ENCODE measurements at places on chromosomes 13 and 19.

- peak; percentile 96 for DNase-seq
Observed at GRCh38 chr19:1177322-1178114, 3.5 kb upstream of the SBNO2 start.

- DNase-seq, result no peak
Observed at GRCh38 chr13:76231522-76232167, 595.5 kb downstream of the LMO7 start.

- no peak for DNase-seq
Observed at GRCh38 chr19:39177736-39178135, 19.0 kb upstream of the NCCRP1 start.

DNA sequence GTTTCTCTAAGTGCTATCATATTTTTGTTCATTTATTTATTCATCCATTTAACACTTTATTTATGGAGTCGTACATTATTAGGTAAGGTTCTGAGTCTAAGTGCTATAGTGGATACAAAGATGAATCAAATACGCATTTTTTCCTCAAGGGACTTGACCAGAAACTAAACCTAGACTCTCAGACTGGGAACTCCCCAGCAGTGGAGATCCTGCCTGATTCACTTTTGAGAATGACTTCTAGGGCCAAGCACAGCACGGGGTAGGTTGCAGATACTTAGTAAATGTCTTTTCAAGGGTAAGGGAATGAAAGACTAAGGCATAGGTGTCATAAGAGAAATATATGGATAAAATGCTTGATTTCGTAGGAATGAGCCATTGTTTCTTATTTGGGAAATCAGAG, 7.2 kb downstream of the DNAJC15 start:
- DNase-seq, result no peak

DNA sequence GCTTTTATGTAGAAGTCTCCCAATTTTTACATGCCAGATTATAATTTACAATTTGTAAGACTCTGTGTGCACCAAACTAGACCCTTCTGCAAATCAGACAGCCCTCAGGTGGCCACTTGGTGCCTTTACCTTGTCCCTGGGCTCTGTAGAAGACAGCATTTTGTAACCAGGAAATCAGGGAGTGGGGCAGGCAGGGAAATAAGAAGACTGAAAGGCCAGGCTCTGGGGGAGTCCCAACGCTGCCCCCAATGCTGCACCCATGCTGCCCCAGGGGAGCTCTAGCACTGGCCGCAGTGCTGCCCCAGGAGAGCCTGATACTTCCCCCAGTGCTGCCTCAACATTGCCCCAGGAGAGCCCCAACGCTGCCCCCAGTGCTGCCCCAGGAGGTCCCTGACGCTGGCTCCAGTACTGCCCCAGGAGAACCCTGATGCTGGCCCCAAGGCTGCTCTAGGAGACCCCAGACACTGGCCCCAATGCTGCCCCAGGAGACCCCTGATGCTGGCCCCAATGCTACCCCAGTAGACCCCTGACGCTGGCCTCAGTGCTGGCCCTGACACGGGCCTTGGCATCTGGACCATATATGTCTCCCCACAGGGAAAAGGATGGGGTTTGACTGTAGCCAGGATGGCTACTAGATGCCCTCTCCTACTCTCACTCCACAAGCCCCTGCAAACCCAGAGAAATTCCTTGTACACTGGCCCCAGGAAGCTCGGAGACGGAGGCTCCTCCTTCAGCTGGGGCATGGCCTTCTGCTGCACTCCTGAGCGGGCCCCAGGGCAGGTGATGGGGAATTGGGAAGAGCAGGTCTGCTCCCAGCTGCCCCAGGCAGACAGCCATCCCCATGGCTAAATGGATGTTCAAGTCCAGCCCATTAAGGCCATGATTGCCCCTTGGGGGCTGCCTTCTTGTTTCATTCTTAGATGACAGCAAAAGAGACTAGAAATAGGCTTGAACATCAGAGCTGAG, 23.6 kb downstream of the VSTM2B start:
- DNase-seq, result no peak

Measured in HT1080 (cell line).